ENCODE measurements at places on chromosomes 7 and 10.

- DNase-seq: peak; percentile 19
Measured at GRCh38 chr10:62437696-62438095, 63.5 kb downstream of the ZNF365 start.

DNA sequence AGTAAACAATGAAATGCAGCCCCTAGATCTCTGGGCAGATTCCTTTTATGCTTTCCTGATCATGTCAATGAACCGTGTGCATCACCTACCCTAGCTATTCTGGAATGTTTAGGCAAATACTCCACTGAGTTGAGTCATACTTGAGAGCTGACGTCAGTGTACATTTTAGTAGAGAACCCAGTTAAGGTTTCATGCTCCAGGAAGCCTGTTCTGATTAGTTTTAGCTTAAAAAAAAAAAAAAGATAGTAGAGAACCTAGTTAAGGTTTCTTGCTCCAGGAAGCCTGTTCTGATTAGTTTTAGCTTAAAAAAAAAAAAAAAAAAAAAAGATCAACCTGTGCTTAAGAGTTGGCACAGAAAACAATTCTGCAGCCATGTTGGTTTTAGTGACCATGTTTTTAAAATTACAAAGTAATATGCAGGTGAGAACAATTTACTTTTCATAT, 3.7 kb upstream of the MCU start:
- no peak for DNase-seq

- no peak for DNase-seq
Measured at GRCh38 chr10:17240616-17241015, 12.6 kb downstream of the VIM start.

DNA sequence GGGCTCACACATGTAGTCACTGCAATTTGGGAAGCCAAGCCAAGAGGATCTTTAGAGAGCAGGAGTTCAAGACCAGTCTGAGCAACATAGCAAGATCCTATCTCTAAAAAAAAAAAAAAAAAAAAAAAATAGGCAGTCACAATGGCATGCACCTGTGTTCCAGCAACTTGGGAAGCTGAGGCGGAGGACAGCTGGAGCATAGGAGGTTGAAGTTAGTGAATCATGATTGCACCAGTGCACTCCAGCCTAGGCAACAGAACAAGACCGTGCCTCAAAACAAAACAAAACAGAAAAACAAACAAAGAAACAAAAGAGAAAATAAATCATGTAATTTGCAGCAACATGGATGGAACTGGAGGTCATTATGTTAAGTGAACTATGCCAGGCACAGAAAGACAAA, 33.6 kb upstream of the BICC1 start:
- DNase-seq: no peak

All from stimulated activated CD4-positive, alpha-beta T cell treated with anti-CD3 and anti-CD28 coated beads, Interleukin-1b, Interleukin-23, amount 100 ng/mL, for 4 hours (primary cell).